Stimulated activated CD4-positive, alpha-beta T cell treated with anti-CD3 and anti-CD28 coated beads, Interleukin-15, amount 100 ng/mL, for 48 hours (primary cell): ENCODE measurements at places on chromosomes 7 and 10.

DNA sequence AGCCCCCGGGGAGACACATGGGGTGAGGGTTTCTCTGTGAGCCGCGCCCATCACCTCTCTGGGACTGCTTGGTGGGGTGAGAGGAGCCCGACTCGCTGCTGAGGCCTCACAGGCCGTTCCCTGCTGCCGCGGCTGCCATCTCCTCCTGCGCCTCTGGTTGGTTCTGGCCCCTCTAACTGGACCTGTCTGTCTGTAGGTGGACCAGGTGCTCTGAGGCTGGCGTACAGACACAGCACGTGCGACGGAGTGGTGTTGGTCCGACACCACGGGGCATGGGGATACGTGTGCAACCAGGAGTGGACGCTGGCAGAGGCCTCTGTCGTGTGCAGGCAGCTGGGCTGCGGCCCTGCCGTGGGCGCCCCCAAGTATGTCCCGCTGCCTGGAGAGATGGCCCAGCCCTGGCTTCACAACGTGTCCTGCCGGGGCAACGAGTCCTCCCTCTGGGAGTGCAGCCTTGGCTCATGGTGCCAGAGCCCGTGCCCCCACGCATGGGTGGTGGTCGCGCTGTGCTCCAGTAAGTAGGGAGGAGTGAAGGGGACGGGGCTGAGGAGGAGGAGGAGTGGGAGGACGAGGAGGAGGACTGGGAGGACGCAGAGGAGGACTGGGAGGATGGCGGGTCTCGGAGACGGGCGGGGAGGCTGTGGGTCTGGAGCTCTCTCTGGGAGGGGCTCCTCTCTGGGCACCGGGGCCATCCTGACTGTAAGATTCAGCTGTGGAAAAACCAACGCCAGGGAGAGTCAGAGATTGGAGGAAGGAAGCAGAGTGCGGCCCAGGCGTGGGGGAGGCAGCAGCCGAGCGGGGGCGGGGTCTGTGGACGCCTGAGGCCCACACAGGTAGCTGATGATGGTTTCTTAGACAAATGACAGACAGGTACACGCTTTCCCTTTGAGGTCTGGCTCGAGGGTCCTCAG, 2.6 kb downstream of the SCART1 start:
- DNase-seq: no peak

DNA sequence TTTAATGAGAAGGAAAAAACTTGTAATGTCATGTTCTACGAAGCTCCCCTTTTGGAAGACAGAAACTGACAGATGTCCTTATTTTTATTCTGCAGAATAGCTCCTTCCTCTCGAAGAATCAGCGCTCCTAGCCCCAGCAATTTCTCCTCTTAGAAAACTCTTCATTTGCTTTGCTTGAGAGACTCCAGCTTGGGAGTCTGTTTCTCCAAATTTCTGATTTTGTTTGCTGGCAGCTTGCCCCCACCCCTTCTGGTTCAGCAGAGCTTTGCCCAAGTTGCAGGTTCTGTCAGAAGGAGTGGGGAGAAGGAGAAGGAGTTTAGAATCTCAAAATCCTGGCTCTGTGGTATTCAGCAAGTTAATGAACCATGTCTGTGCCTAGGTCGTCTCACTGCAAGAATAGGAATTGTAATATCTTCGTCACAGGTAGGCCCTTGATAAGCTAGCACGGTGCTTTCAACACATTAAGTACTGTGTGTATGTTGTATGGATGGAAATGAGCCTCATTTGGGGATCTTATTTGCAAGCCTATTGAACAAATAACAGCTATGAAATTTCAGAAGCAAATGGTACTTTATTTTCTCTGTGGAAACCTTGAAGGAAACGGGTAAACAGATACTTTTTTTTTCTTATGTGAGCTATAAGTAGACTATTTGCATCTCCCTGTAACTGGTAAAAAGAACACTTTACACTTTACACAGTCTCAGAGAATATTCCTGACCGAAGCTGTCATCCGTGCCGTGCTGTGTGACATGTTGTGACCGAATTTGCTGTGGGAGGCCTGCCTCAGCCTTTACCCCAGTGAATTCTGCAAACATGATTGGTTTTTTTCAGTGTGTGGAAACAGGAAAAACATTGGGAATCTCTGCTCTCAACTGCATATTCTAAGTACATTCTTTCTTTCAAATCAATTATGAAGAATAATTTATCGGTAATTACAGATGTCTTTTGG, 290.9 kb downstream of the CAMK1D start:
- no peak for DNase-seq

DNA sequence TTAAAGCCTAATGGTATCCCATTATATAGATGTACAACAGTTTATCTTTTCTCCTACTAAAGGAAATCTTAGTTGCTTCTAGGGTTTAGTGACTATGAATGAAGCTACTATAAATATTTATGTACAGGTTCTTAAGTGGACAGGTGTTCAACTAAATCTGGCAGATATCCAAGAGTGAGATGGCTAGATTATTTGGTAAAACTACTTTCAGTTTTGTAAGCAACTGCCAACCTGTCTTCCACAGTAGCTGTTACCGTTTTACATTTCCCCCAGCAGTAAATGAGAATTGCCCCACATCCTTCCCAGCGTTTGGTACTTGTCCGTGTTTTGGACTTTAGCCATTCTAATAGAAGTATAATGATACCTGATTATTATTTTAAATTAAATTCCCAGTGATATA, 144.9 kb upstream of the MAGI2 start:
- no peak for DNase-seq

GRCh38 chr10:114389426-114389825, 14.9 kb downstream of the AFAP1L2 start:
- DNase-seq: no peak

- DNase-seq: no peak
Measured at GRCh38 chr7:69656077-69656476, 57.8 kb downstream of the AUTS2 start.

DNA sequence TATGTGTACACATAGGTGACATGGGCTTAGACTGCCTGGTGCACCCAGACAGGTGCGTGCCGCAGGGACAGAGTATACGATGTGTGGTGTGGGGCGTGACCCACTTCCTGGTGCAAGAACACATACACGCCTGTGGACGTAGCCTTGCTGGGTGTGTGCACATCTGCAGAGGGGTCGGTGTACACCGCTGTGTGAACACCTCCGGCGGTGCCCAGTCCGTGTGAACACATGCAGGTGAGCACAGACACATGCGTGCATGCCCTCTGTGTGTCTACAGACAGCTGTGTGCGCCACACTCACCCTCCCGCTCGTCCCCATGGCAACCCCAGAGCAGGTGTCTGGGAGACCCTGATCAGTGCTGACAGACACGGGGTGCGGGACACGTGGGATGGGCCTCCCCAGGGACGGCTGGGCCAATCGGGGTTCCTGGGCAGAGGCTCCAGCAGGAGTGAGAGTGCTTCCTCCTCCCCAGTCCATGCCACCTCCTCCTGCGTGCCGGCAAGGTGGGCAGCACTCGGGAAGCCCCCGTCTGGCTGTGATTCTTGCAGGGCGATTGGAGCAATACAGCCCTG, 23.4 kb downstream of the ELFN1 start:
- DNase-seq: no peak

DNA sequence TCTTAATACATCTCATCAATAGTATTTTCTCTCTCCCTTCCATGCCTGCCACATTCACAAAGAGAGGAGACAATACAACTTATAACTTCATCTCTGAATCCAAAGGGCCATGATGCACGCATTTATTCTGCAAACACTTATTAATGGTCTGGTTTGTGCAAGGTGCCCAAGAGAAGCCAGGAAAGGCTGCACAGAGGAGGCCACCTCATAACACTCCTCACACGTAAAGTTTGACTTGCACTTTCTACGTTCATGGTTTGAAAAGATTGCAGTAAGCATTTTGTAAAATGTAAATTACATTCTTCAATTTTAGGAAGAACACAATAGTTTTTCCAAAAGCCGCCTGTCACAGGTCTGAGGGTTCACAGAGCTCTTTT, 1.2 kb upstream of the PALS2 start:
- no peak for DNase-seq

GRCh38 chr10:109968953-109969759, 38.6 kb upstream of the ADD3 start:
- no peak for DNase-seq

- no peak for DNase-seq
Measured at GRCh38 chr10:28948046-28948445, 270.7 kb downstream of the BAMBI start.

DNA sequence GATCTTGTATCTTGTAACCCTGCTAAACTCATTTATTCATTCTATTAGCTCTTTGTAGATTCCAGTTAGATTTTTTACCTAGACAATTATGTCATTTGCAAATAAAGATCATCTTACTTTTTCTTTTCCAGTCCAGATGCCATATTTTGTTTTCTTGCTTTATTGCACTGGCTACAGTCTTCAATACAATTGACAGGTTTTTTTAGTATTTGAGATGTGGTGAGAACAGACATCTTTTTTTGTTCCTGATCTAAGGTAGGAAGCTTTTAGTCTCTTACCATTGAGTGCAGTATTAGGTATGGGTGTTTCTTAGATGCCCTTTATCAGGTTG, 12.1 kb downstream of the SPRN start:
- no peak for DNase-seq
